Prostate gland (tissue), 2 donors: ENCODE measurements at places on chromosomes 3 and 15. TPM values are rescaled to one million over a fixed set of nuclear protein-coding genes. Genes with fewer than 3 reads are reported as not detected.
A peak's percentile ranks its signal among the peaks of the same experiment; 100 is the strongest.

GRCh38 chr3:130395331-130395730 is 49.9 kb downstream of the COL6A5 start:
- H3K4me1 ChIP-seq = no peaks in the 10 kb centered on the region
- no peaks in the 10 kb centered on the region for H3K27me3 ChIP-seq
- no peak overlapping the region for H3K27ac ChIP-seq
- no peak overlapping the region for H3K4me3 ChIP-seq

DNA sequence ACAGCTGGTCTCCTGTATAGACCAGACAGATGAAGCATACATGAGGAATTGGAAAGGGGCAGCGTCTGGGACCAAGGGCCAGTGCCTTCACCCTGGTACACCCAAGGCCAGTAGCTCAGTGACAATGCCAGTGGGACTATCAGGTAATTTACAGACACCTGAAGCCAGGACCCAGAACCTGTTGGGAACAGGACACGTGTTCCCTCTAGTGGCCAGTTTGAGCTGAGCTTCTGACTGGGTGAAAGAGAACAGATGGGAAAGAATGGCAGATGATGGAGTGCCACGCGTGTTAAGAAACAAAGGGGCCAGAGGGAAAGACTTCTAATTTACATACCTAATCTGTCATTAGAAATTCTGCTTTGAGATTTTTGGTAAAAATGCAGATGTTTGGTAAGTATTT is 5.1 kb upstream of the SLC25A38 start:
- H3K27ac ChIP-seq = no peak overlapping the region
- H3K27me3 ChIP-seq = no peaks in the 10 kb centered on the region
- no peaks in the 10 kb centered on the region for H3K4me1 ChIP-seq
- DNase-seq = peak; percentile 50
- H3K36me3 ChIP-seq = no peaks in the 10 kb centered on the region
- H3K4me3 ChIP-seq = no peak overlapping the region

DNA sequence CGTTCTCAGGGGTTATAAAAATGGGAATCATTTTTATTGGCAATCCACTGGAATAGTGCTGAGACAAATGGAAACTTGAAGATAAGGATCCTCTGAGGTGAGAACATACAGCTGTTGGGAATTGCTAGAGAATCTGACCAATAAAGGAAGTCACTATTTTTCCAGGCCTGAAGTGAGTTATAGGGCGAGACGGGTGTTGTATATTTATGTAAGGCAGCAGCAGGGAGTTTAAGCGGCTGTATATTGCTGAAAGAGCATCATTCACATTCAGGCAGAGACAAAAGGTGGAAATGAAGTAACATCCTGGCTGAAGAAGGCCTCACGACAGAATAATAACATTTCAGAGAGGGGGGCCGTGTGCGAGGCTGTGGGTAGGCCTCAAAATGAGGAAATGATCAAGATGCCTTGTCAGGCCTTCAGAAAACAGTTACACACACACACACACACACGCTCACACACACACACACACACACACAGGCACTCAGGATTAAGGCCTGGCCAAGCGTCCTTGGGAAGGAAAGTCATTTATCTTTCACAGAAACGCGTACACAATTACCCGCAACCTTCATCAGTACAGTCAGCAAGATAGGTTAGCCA is 964.9 kb upstream of the NR2F2 start:
- no peaks in the 10 kb centered on the region for H3K4me1 ChIP-seq
- H3K36me3 ChIP-seq = no peaks in the 10 kb centered on the region
- DNase-seq = no peak
- H3K27ac ChIP-seq = peak overlapping the region; percentile 4
- no peak overlapping the region for H3K4me3 ChIP-seq

GRCh38 chr3:178665747-178666146 is 129.5 kb downstream of the KCNMB2 start:
- H3K4me1 ChIP-seq = no peaks in the 10 kb centered on the region
- H3K27ac ChIP-seq = no peak overlapping the region
- no peak overlapping the region for H3K4me3 ChIP-seq
- no peak for DNase-seq
- H3K27me3 ChIP-seq = no peaks in the 10 kb centered on the region
- H3K36me3 ChIP-seq = no peaks in the 10 kb centered on the region

GRCh38 chr3:189902230-189903186 is 218.2 kb downstream of the P3H2 start:
- no peak overlapping the region for H3K27ac ChIP-seq
- no peaks in the 10 kb centered on the region for H3K4me1 ChIP-seq
- no peaks in the 10 kb centered on the region for H3K27me3 ChIP-seq
- no peak for DNase-seq

GRCh38 chr3:121800906-121801305 is 34.0 kb downstream of the IQCB1 start:
- DNase-seq = no peak
- no peaks in the 10 kb centered on the region for H3K27me3 ChIP-seq
- no peak overlapping the region for H3K4me3 ChIP-seq
- H3K4me1 ChIP-seq = no peaks in the 10 kb centered on the region

GRCh38 chr3:32850226-32850625 is 32.4 kb downstream of the TRIM71 start:
- H3K27ac ChIP-seq = no peak overlapping the region
- no peaks in the 10 kb centered on the region for H3K36me3 ChIP-seq

DNA sequence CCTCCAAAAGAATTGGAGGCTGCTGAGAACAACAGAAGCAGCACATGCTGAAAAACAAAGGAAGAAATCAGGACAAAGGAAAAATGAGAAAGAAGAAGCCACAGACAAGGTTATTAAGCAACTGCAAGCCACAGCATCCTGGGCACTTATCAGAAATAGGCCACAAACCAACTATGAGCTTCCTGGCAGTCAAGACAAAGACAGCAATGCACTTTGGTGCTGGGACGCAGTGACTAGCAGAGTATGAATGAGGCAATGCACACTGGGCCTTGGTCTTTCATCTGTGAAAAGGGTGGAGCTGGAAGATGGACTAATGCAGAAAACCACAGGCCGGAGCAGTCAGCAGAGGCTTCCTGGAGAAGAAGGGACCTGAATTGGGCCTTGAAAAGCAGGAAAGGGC is 56.0 kb upstream of the LINGO1 start:
- H3K4me3 ChIP-seq = no peak overlapping the region
- no peaks in the 10 kb centered on the region for H3K4me1 ChIP-seq
- no peaks in the 10 kb centered on the region for H3K36me3 ChIP-seq

GRCh38 chr3:197339841-197340520 is 41.6 kb upstream of the DLG1 start:
- H3K4me3 ChIP-seq = no peak overlapping the region
- H3K36me3 ChIP-seq = no peaks in the 10 kb centered on the region
- H3K27ac ChIP-seq = no peak overlapping the region
- H3K27me3 ChIP-seq = no peaks in the 10 kb centered on the region

GRCh38 chr15:81111018-81111417 is 23.1 kb upstream of the CFAP161 start:
- H3K4me1 ChIP-seq = no peaks in the 10 kb centered on the region
- no peaks in the 10 kb centered on the region for H3K36me3 ChIP-seq
- no peak overlapping the region for H3K4me3 ChIP-seq
- no peaks in the 10 kb centered on the region for H3K27me3 ChIP-seq

- H3K27me3 ChIP-seq = no peaks in the 10 kb centered on the region
- H3K36me3 ChIP-seq = no peaks in the 10 kb centered on the region
- no peaks in the 10 kb centered on the region for H3K4me1 ChIP-seq
These were observed 124.9 kb downstream of the TMEM266 start for GRCh38 chr15:76184650-76185035.

- no peaks in the 10 kb centered on the region for H3K36me3 ChIP-seq
- H3K27ac ChIP-seq = no peak overlapping the region
- no peak for DNase-seq
- H3K27me3 ChIP-seq = no peaks in the 10 kb centered on the region
These were observed 32.2 kb downstream of the RORA start for GRCh38 chr15:61196711-61197586.

DNA sequence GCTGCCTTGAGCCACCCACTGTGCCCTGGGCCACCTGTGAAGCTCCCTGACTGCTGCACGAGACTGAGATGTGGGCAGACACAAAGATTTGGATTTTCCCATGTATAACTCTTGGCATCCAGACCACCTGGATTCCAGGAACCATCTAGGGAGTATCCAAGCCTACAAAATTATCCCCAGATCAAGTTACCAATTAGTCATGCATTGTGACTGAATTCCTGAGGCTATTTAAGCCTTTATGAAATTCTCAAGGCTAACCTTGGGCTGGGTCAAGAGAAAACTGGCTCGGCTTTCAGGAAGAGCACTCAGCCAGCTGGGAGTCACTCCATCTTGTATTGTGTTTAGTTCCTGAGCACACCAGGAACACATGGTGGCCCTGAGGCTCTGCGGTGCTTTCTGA is 13.3 kb upstream of the ATP13A5 start:
- DNase-seq = no peak
- H3K27me3 ChIP-seq = peaks cover 3% of the 10 kb centered on the region
- no peak overlapping the region for H3K4me3 ChIP-seq
- no peaks in the 10 kb centered on the region for H3K4me1 ChIP-seq
- no peaks in the 10 kb centered on the region for H3K36me3 ChIP-seq

- no peaks in the 10 kb centered on the region for H3K27me3 ChIP-seq
- DNase-seq = no peak
- no peak overlapping the region for H3K4me3 ChIP-seq
- H3K4me1 ChIP-seq = no peaks in the 10 kb centered on the region
These were observed 123.9 kb downstream of the MAGI1 start for GRCh38 chr3:65914740-65915367.

- no peaks in the 10 kb centered on the region for H3K27me3 ChIP-seq
- H3K4me3 ChIP-seq = no peak overlapping the region
- no peak for DNase-seq
- H3K36me3 ChIP-seq = no peaks in the 10 kb centered on the region
These were observed 22.3 kb upstream of the GHSR start for GRCh38 chr3:172470588-172470987.

- no peaks in the 10 kb centered on the region for H3K27me3 ChIP-seq
- H3K27ac ChIP-seq = no peak overlapping the region
These were observed 451.4 kb downstream of the WDR72 start for GRCh38 chr15:53307952-53308624.

GRCh38 chr3:94173673-94174434 is 111.0 kb downstream of the NSUN3 start:
- H3K36me3 ChIP-seq = no peaks in the 10 kb centered on the region
- no peaks in the 10 kb centered on the region for H3K4me1 ChIP-seq
- no peak for DNase-seq
- H3K27ac ChIP-seq = no peak overlapping the region
- no peak overlapping the region for H3K4me3 ChIP-seq

GRCh38 chr3:36520241-36521006 is 140.1 kb downstream of the STAC start:
- H3K4me1 ChIP-seq = no peaks in the 10 kb centered on the region
- no peak for DNase-seq
- no peaks in the 10 kb centered on the region for H3K27me3 ChIP-seq
- H3K4me3 ChIP-seq = no peak overlapping the region

DNA sequence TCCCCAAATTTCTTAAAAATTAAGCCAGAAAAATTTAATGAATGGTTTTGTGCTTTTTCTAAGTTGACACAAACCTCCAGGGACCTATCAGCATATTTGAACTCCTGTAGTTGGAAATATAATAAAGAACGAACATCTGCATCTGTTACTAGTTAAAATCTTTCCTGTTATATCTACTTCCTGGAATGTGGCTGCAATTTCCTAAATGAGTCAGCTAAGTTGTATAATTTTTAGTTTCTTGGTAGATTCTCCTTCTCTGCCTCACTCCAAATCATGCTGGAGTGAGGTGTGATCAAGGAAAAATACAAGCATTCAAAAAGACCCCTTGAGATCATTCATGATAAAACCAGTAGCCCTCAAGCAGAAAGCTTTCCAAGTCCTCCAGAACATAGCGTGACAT is 106.2 kb upstream of the MCTP2 start:
- no peak overlapping the region for H3K27ac ChIP-seq
- no peaks in the 10 kb centered on the region for H3K36me3 ChIP-seq
- H3K4me1 ChIP-seq = no peaks in the 10 kb centered on the region
- no peak for DNase-seq
- no peak overlapping the region for H3K4me3 ChIP-seq

DNA sequence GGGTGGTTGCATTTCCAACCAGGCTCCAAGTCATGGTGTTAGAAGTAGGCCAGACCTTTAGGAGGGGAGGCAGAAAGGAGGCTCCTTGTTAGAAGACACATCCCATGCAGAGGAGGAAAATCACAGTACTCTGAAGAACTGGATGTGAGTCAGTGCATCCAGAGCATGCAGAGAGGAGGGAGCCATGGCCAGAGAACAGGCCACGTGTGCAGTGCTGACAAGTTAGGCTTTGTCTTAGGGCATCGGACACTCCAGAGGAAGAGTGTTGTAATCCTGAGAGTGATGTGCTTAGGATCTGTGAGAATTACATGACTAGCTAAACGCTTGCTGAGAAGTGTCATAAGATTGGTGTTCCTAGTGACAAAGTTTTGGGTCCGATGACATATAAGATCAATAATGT is 456.5 kb upstream of the THRB start:
- H3K36me3 ChIP-seq = no peaks in the 10 kb centered on the region
- H3K4me1 ChIP-seq = no peaks in the 10 kb centered on the region
- H3K27me3 ChIP-seq = no peaks in the 10 kb centered on the region
- no peak for DNase-seq
- no peak overlapping the region for H3K4me3 ChIP-seq

GRCh38 chr3:122510878-122511535 is 3.7 kb downstream of the KPNA1 start:
- H3K4me3 ChIP-seq = no peak overlapping the region
- H3K27me3 ChIP-seq = no peaks in the 10 kb centered on the region
- no peak for DNase-seq
- H3K36me3 ChIP-seq = no peaks in the 10 kb centered on the region
- no peaks in the 10 kb centered on the region for H3K4me1 ChIP-seq
- no peak overlapping the region for H3K27ac ChIP-seq

GRCh38 chr3:172511783-172512762 is 11.2 kb downstream of the TNFSF10 start:
- DNase-seq = no peak
- H3K4me3 ChIP-seq = no peak overlapping the region
- peaks cover 19% of the 10 kb centered on the region for H3K4me1 ChIP-seq
- no peaks in the 10 kb centered on the region for H3K27me3 ChIP-seq

GRCh38 chr3:134934933-134935332 is 139.9 kb downstream of the EPHB1 start:
- H3K27me3 ChIP-seq = no peaks in the 10 kb centered on the region
- no peak overlapping the region for H3K4me3 ChIP-seq
- no peaks in the 10 kb centered on the region for H3K4me1 ChIP-seq
- H3K27ac ChIP-seq = no peak overlapping the region

Gene NANOGP8
- total RNA-seq = not detected

Gene EAF2
- total RNA-seq = 37.8 TPM

Gene SYNPR
- not detected for total RNA-seq

Gene ARGFX
- total RNA-seq = not detected

Gene P2RY1
- total RNA-seq = 14.3 TPM

Gene SLC15A2
- total RNA-seq = 51.1 TPM

Gene FBN1
- 81.9 TPM for total RNA-seq

Gene CASR
- total RNA-seq = not detected

Gene MCF2L2
- 4.0 TPM for total RNA-seq

Gene HIGD2B
- 0.51 TPM for total RNA-seq

Gene C3orf20
- 0.28 TPM for total RNA-seq

Gene NR2F2
- total RNA-seq = 48.7 TPM

Gene SST
- total RNA-seq = not detected

Gene CLRN1
- total RNA-seq = 0.23 TPM

Gene SOX14
- total RNA-seq = 1.2 TPM

Gene SETD5
- 118 TPM for total RNA-seq

Gene FSTL1
- 265 TPM for total RNA-seq

Gene OXTR
- total RNA-seq = 1.6 TPM

Gene CYP1A2
- not detected for total RNA-seq
